ENCODE measurements at places on chromosomes 13 and 19. TPM values are rescaled to one million over a fixed set of nuclear protein-coding genes. Genes with fewer than 3 reads are reported as not detected.

DNA sequence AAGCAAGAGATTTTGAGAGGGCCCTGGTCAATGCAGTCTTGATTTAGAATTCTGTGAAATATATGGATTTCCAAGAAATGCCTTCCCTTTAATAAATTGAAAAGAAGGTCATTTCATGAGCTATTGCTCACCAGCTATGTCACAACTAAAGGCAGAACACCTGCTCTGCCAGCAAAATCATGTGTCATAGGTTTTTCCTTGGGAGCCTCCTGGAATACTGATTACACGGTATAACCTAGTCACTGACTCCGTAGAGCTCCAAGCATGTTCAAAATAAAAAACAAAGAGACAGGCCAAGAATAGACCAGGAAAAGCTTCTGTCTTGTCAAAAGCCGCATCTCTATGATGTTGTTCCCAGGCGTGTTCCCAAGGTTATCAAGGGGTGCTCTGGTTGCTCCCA is 45.5 kb downstream of the HSPH1 start:
- DNase-seq: no peak

DNA sequence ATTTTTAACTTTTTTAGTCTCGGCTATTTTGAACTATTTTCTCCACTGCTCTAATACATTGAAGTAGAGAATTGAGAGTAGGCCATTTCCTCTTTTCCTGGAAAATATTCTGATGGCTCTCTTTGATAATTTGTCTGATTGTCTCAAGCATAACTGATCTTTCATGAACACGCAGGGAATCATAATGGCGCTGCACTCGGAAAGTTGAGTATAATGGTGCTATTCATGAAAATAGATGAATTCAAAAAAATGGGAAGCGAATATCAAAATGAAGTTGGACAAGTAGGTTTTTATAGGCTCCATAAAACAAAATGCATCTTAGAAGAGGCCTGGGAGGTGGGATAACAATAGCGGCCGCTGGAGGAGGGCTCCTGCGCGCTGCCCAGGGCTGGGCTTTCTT is 29.0 kb downstream of the COL4A2 start:
- DNase-seq: no peak

The CD320 gene
- total RNA-seq: 15.5 TPM

DNA sequence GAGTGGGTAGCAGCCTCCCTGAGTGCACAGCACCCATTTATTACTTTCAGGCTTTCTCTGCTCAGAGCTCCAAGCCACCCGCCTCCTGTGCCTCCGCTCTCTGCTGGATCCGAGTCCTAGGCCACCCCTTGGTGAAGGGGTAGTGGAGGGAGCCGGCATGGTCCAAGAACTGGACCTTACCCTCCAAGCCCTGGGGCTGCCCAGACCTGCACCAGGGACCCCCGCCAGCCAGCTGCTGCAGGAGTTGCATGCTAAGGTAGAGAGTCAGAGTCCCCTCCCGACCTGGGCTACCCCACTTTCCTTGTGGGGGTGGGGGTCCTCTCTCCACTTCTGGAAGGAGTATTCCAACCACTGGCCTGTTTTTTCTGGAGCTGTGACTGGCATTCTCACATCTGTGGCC is 2.0 kb downstream of the FAM98C start:
- DNase-seq: no peak

GRCh38 chr13:43640476-43640875 is 146.3 kb downstream of the ENOX1 start:
- DNase-seq: no peak

DNA sequence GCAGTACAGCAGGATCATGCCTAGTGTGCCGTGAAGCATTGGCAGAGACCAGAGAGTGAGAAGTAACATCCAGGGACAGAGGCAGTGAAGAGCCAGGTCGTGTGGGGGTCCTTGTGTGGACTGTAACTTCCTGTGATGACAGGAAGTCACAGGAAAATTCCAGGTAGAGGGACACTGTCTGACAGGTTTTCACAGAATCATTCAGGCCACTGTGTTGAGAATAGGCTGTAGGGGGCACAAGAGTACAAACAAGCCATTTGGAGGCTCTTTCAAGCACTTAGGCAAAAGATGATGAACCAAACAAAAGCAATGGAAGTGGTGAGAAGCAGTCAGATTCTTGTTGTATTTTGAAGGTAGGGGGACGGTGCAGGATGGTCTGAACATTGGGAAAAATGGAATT is 46.4 kb downstream of the N4BP2L1 start:
- no peak for DNase-seq

DNA sequence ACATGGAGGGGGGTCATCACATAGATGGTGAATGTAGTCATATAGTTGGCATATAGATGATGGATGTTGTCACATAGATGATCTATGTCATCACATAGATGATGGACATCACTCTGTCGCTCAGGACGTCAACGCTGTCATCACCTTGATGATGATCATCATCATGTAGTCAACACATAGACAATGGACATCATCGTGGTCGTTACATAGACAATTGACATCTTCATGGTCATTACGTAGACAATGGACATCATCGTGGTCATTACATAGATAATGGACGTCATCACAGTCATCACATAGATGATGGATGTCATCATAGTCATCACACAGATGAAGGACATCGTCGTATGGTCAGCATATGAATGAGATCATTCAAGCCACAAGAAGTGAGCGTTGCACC is 28.6 kb upstream of the SLC15A1 start:
- DNase-seq: no peak

DNA sequence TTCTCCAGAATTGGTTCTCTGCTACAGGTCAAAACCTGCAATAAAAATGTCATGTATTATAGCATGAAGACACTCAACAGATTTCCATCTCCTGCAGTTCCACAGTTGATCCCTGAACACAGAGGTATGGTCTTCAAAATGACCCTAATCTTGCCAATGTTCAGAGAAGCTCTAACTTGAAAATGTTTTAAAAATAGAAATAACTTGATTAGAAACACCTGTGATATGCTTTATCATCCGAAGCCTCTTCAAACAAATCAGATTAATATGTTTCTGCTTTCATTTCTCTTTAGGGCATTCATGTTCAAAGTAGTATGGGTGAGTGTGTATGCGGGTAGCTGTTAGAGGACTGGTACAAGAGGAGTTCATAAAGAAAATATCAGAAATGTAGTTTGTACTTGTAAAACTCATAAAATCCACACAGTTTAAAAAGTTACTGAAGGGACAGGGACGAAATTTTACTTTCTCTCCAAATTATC is 60.4 kb downstream of the KCNRG start:
- DNase-seq: no peak

The MCEMP1 gene
- not detected for total RNA-seq

DNA sequence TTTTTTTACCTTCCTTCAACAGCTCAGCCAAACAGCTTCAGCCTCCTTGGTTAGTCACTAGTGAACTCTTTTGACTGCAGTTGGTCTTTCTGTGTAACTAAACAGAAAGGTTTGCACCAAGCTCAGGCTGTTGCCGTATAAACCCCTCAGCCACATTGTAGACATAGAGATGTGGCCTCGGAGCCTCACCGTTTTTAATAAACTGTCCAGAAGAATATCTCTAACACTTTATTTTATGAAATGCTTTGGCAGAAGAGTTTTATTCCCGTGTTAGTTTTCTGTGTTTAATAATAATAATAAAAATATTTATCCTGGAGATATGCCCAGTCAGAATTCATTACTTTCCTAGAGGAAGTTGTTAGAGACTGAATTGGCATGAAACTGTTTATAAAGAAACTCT is 171.7 kb upstream of the MAB21L1 start:
- no peak for DNase-seq

The GSX1 gene
- 0.20 TPM for total RNA-seq

- no peak for DNase-seq
Measured at GRCh38 chr13:65028101-65028500, 2202.0 kb downstream of the PCDH9 start.
